Mononuclear cell (primary cell): ENCODE measurements at places on chromosomes 4 and X. TPM values are rescaled to one million over a fixed set of nuclear protein-coding genes. Genes with fewer than 3 reads are reported as not detected.

DGAT2L6 gene
- total RNA-seq, result not detected

C4orf36 gene
- not detected for total RNA-seq

MAGEE2 gene
- not detected for total RNA-seq

GRIA2 gene
- total RNA-seq, result not detected

PPP4R3C gene
- total RNA-seq, result 0.10 TPM

CYTL1 gene
- total RNA-seq, result 0.84 TPM

HSFX1 gene
- not detected for total RNA-seq

BMX gene
- 0.10 TPM for total RNA-seq

MAGEE1 gene
- total RNA-seq, result 6.4 TPM

TCEAL8 gene
- 29.5 TPM for total RNA-seq

CT45A10 gene
- not detected for total RNA-seq

SLIT2 gene
- not detected for total RNA-seq

ETDB gene
- not detected for total RNA-seq

RBMXL3 gene
- total RNA-seq, result not detected

GLOD5 gene
- total RNA-seq, result not detected

FGA gene
- not detected for total RNA-seq

SMARCA5 gene
- total RNA-seq, result 86.8 TPM

HPSE gene
- 9.4 TPM for total RNA-seq

AMTN gene
- total RNA-seq, result not detected

USP26 gene
- not detected for total RNA-seq

ERAS gene
- total RNA-seq, result not detected

TEX11 gene
- total RNA-seq, result not detected

CPE gene
- total RNA-seq, result 0.10 TPM

IL2RG gene
- 117 TPM for total RNA-seq

PDCL2 gene
- total RNA-seq, result not detected

TCEAL2 gene
- 0.52 TPM for total RNA-seq

HAND2 gene
- not detected for total RNA-seq

PNMA5 gene
- not detected for total RNA-seq

NMU gene
- not detected for total RNA-seq

CITED1 gene
- total RNA-seq, result 0.31 TPM

SSX2B gene
- not detected for total RNA-seq

CDX4 gene
- total RNA-seq, result not detected

ING2 gene
- 7.8 TPM for total RNA-seq

ENPP6 gene
- not detected for total RNA-seq

FMR1NB gene
- total RNA-seq, result not detected

PHOX2B gene
- total RNA-seq, result 0.10 TPM

ABLIM2 gene
- 0.63 TPM for total RNA-seq

GIMD1 gene
- total RNA-seq, result not detected

IL3RA gene
- total RNA-seq, result 13.2 TPM

IL13RA1 gene
- total RNA-seq, result 39.3 TPM

KIF4A gene
- total RNA-seq, result 0.42 TPM

PYURF gene
- 57.1 TPM for total RNA-seq

PTCHD1 gene
- total RNA-seq, result under 0.01 TPM
